Thymus (tissue), 14 donors: ENCODE measurements at places on chromosomes 4 and X. TPM values are rescaled to one million over a fixed set of nuclear protein-coding genes. Genes with fewer than 3 reads are reported as not detected.

DNA sequence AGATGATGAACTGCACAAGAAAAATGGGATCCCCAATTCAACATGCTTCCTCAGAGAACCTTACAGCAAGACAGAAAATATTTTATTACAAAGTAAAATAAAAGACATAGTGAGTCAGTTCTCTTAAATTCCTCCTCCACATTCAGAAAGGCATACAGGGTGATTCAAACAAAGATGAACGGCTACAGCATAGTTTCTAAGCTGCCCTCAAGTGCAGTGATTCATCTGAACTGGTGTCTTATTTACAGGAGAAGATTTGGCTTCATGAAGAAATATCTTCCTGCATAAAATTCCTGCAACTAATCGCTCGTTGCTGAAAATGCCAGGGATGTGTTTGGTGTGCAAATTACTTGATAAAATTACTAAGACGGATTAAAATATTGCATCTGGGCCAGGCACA, 103.6 kb downstream of the PRKX start:
- H3K4me1 ChIP-seq = no peaks in the 10 kb centered on the region
- H3K36me3 ChIP-seq = peaks cover 1% of the 10 kb centered on the region
- no peak overlapping the region for H3K27ac ChIP-seq
- H3K4me3 ChIP-seq = no peak overlapping the region

- no peaks in the 10 kb centered on the region for H3K36me3 ChIP-seq
- DNase-seq = no peak
- no peaks in the 10 kb centered on the region for H3K4me1 ChIP-seq
- no peak overlapping the region for H3K27ac ChIP-seq
- no peaks in the 10 kb centered on the region for H3K27me3 ChIP-seq
Observed at GRCh38 chr4:78601013-78601412, 49.4 kb downstream of the ANXA3 start.

DNA sequence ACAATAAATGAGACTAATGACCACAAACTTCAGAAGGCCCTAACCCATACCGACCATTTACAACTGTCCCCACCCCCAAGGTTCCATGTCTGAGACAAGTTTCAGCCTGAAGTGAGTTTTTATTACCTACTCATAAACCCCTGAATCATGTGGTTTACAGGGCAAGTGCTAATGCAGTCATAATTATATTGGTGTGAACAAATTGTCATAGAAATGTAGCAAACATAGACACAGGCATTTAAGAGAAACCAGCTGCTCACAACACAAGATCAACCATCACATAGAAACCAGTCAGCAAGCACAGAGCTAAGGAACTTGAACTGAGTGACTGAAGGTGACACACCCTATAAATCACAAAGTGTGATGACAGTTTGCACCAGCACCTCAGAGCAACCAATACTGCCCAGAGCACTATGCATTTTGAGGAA, 173.8 kb upstream of the MID1 start:
- no peak overlapping the region for H3K4me3 ChIP-seq
- no peak overlapping the region for H3K27ac ChIP-seq
- H3K4me1 ChIP-seq = no peaks in the 10 kb centered on the region
- H3K36me3 ChIP-seq = no peaks in the 10 kb centered on the region

GRCh38 chrX:9130031-9130430, 96.1 kb upstream of the FAM9B start:
- no peaks in the 10 kb centered on the region for H3K27me3 ChIP-seq
- no peaks in the 10 kb centered on the region for H3K4me1 ChIP-seq
- no peak overlapping the region for H3K4me3 ChIP-seq
- H3K36me3 ChIP-seq = no peaks in the 10 kb centered on the region

DNA sequence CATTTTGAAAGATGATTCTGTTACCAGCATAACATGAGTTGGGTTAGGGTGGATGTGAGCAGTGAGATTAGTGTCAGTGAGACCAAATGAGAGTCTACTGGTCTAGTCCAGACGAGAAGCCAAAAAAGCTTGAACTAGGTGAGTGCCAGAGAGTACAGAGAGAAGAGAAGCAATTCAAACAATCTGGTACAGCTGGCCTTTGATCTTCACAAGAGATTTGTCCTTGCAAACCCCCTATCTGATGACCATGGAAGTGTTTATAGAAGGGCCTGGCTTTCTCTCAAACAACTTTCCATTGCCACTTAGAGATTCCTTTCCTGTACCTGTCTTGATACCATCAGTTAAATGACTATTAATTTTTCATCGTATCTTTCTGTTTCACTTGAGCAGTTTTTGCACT, 128.5 kb downstream of the PPA2 start:
- H3K4me3 ChIP-seq = no peak overlapping the region
- H3K36me3 ChIP-seq = no peaks in the 10 kb centered on the region
- no peak for DNase-seq
- no peak overlapping the region for H3K27ac ChIP-seq
- H3K4me1 ChIP-seq = no peaks in the 10 kb centered on the region

Gene NXF3
- 0.05 TPM for total RNA-seq
